ENCODE measurements at places on chromosomes 6 and 20. TPM values are rescaled to one million over a fixed set of nuclear protein-coding genes. Genes with fewer than 3 reads are reported as not detected.

Gene HUS1B
- total RNA-seq: 1.1 TPM

Gene HLA-DRB5
- not detected for total RNA-seq

Gene TEAD3
- total RNA-seq: 50.0 TPM

Gene CAPN11
- not detected for total RNA-seq

Gene TGM2
- total RNA-seq: not detected

Gene WASF1
- total RNA-seq: 92.7 TPM

Gene SRMS
- not detected for total RNA-seq

Gene PNLDC1
- total RNA-seq: not detected

Gene COL9A1
- 1.8 TPM for total RNA-seq

Gene MCCD1
- not detected for total RNA-seq

Gene PRDM13
- 13.9 TPM for total RNA-seq

Gene C6orf15
- total RNA-seq: not detected

Gene PRSS35
- total RNA-seq: 26.6 TPM

Gene ANKRD66
- not detected for total RNA-seq

Gene SGK2
- total RNA-seq: 0.56 TPM

Gene UNC5CL
- total RNA-seq: 1.0 TPM

Gene SLC22A7
- 0.34 TPM for total RNA-seq
